H1 (cell line): ENCODE measurements at places on chromosomes 4 and X. TPM values are rescaled to one million over a fixed set of nuclear protein-coding genes. Genes with fewer than 3 reads are reported as not detected.

- no peak for DNase-seq
- H3K27ac ChIP-seq, result no peak overlapping the region
- H3K4me1 ChIP-seq, result peaks cover 4% of the 10 kb centered on the region
- H3K4me3 ChIP-seq, result no peak overlapping the region
- no peaks in the 10 kb centered on the region for H3K36me3 ChIP-seq
- no peaks in the 10 kb centered on the region for H3K27me3 ChIP-seq
These were observed 148.5 kb downstream of the PPP3CA start for GRCh38 chr4:101198682-101199339.

- no peak overlapping the region for H3K4me3 ChIP-seq
- no peaks in the 10 kb centered on the region for H3K36me3 ChIP-seq
- no peak for DNase-seq
- no peaks in the 10 kb centered on the region for H3K4me1 ChIP-seq
These were observed 476.7 kb upstream of the ATOH1 start for GRCh38 chr4:93351846-93352245.

GRCh38 chr4:81599742-81600380 is 128.2 kb upstream of the RASGEF1B start:
- no peak overlapping the region for H3K4me3 ChIP-seq
- no peaks in the 10 kb centered on the region for H3K36me3 ChIP-seq
- H3K4me1 ChIP-seq, result peaks cover 12% of the 10 kb centered on the region
- H3K27ac ChIP-seq, result no peak overlapping the region

- H3K4me3 ChIP-seq, result no peak overlapping the region
- H3K36me3 ChIP-seq, result no peaks in the 10 kb centered on the region
- no peaks in the 10 kb centered on the region for H3K27me3 ChIP-seq
These were observed 105.9 kb upstream of the HPGD start for GRCh38 chr4:174628191-174628590.

GRCh38 chr4:90443231-90443630 is 316.0 kb downstream of the CCSER1 start:
- H3K27me3 ChIP-seq, result no peaks in the 10 kb centered on the region
- no peaks in the 10 kb centered on the region for H3K4me1 ChIP-seq
- no peak for DNase-seq
- no peak overlapping the region for H3K27ac ChIP-seq
- H3K4me3 ChIP-seq, result no peak overlapping the region

DNA sequence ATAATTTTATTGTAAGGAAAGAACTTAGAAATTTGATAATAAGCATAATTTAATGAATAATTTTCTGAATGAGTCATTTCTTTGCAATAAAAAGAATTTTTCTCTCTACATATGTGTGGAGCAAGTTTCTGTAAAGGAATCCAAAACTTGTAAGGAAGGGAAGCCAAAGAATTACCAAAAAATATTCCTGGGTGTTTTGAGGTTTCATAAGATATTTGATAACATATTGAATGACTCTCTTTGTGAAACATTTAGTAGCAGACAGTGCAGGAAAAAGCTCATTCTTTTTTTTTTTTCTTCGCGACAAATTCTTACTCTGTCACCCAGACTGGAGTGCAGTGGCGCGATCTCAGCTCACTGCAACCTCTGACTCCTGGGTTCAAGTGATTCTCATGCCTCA is 469.0 kb upstream of the MAGEB2 start:
- DNase-seq, result no peak
- H3K4me1 ChIP-seq, result no peaks in the 10 kb centered on the region
- H3K4me3 ChIP-seq, result no peak overlapping the region
- H3K27me3 ChIP-seq, result no peaks in the 10 kb centered on the region

TIMP1 gene
- 58.6 and 62.5 TPM in 2 replicates for total RNA-seq
